ENCODE measurements at places on chromosomes 12 and 14. TPM values are rescaled to one million over a fixed set of nuclear protein-coding genes. Genes with fewer than 3 reads are reported as not detected.

DNA sequence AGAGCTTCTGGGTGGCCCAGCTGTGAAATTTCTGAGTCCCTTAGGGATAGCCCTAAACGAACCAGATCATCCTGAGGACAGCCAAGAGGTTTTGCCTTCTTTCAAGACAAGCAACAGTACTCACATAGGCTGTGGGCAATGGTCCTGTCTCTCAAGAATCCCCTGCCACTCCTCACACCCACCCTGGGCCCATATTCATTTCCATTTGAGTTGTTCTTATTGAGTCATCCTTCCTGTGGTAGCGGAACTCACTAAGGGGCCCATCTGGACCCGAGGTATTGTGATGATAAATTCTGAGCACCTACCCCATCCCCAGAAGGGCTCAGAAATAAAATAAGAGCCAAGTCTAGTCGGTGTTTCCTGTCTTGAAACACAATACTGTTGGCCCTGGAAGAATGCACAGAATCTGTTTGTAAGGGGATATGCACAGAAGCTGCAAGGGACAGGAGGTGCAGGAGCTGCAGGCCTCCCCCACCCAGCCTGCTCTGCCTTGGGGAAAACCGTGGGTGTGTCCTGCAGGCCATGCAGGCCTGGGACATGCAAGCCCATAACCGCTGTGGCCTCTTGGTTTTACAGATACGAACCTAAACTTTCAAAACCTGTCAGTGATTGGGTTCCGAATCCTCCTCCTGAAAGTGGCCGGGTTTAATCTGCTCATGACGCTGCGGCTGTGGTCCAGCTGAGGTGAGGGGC lies 38.9 kb downstream of the DAD1 start:
- DNase-seq = no peak

- DNase-seq = no peak
Observed at GRCh38 chr12:104598342-104599271, 141.9 kb downstream of the CHST11 start.

DNA sequence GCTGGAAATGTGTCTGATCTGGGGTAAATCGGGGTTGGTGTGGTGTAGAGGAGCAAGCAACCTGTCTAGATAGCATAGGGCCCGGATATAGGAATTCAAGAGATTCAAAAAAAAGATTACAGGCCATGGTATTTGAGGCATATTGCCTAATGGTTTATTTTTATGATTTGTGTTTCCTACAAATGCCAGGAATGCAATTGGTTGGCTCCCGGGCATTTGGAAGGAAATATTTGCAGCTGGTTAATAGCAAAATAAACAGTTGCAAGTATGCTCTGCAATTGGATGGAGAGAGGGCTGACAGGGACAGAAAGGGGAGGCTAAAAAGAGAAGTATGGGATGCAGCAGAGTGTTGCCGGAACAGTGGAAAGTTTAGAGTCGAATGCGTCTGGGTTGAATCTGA lies 315.6 kb upstream of the ATP2B1 start:
- peak; percentile 54 for DNase-seq

- DNase-seq = no peak
Observed at GRCh38 chr12:89919241-89919906, 210.7 kb upstream of the ATP2B1 start.

GRCh38 chr12:55143566-55143870 lies 17.3 kb downstream of the OR9K2 start:
- DNase-seq = no peak

GRCh38 chr12:50633955-50634354 lies 129.2 kb downstream of the DIP2B start:
- DNase-seq = no peak

DNA sequence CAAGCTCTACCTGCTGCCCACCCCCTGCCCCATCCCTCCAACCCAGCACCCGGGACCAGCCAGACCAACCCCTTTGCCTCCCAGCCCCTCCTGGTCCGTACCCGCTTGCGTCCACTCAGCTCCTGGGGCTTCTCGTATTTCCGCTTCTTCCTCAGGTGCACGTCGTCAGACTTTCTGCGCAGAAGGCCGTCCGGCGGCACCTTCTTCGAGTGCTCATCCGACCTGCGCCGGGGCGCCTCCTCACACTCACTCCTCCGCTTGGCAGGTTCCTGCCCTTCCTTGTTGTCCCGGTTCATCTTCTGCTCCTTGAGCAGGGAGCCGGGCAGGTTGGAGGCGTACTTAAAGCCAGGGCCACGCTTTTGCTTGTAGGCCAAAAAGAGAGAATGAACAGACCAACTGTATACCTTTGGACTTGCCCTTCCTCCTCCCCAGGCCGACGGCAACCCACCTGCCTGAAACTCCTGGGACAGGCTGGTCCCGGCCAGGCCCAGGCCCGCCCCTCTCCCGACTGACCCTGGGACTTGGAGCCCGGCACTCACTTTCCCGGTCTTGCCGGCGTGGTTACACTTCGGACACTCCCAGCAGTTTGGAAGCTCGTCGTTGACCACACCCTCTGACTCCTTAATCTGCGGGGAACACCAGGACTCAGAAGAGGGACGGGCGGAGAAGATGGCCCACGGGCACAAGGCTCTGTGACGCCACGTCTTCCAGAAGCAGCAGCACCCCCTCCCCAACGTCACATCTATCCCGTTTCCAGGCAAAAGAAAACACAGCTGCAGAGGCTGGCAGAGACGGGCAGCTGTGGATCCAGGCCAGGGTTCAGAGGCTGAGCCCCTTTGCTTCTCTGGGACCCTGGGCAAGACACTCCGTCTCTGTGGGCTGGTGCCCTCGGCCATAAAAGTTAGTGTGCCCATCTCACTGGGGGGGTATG lies 44.3 kb downstream of the RNF34 start:
- no peak for DNase-seq

GRCh38 chr14:100523843-100524169 lies 63.4 kb downstream of the BEGAIN start:
- no peak for DNase-seq

DNA sequence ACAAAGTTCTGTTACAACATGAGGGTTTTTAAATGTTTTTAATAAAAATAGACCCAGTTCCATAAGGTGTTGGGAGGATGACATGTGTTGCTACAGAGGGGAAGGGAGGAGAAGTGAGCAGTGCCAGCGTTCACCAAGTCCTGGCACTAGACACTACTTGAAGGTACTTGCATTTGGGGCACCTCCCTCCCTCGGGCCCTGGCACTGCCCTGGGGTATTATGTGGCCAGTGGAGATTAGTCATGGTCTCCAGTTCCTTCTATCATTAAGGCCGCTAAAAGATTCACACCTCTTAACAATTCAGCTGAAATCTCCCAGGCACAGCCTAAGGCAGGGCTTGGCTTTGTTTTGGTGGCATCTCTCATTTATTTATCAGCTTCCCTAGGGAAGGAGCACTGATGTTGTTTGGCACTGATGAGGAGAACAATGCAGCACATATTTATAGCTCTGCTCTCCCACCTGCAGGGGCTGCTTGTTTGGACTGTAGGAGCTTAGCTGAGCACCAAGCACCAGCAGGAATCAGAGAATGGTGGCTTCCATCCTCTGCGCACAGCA lies 155.5 kb upstream of the NTF3 start:
- DNase-seq = no peak

DNA sequence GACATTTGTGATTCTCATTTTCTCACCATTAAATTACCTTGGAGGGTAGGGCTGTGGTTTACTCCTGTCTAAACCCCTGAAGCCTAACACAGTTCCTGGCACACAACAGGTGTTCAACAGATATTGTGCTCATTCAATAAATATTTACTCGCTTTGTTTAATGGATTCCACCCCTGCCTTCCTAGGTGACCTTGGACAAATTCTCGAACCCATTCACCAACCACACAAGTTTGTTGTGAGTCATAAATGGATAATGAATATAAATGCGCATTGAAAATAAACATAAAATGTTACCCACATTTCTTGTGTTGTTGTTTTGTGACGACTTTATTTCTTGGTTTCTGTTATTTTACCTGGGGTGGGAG lies 362 bp upstream of the TSFM start:
- DNase-seq = no peak

- DNase-seq = peak; percentile 75
Observed at GRCh38 chr12:124771462-124772288, 92.0 kb downstream of the SCARB1 start.

GRCh38 chr14:78524766-78525165 lies 354.6 kb downstream of the NRXN3 start:
- no peak for DNase-seq

DNA sequence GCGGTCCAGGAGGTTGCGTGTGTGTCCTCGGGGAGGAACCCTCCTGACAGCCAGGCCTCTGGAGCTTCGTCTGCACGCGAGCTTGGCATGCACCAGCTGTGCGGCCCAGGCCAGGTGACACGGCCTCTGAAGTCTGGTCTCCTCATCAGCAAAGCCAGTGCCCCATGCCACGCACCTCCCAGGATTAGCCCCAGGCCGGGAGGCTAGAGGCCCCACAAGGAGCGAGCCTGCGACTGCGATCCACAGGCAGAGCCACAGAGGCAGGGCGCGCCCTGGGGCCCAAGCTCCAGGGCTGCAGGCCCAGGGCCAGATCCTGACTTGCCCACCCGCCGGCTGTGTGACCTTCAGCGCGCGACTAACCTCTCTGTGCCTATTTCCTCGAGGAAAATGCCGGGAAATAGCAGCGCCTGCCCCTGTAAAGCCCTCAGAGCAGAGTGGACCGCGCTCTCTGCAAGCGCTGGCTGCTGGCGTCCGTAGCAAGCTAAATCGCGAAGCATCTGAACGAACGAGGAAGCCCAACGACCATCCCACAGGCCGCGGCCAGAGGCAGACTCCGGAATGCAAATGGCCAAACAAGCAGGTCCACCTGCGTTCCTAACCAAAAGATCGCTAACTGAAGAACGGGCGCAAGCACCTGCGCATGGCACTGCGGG lies 492 bp upstream of the BTBD6 start:
- no peak for DNase-seq

DNA sequence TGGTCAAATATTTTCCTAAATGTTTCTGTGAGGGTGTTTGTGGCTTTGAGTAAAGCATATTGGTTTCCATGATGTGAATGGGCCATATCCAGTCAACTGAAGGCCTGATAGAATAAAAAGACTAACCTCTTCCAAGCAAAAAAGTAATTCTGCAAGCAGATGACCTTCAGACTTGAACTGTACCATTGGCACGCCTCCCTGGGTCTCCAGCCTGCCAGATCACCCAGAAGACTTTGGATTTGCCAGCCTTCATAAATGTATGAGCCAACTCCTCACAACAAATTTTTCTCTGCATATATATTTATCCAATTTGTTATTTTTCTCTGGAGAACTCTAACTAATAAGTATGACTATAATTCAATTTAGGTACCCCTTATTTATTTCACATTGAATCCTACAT lies 190.3 kb downstream of the KIF21A start:
- no peak for DNase-seq

- DNase-seq = no peak
Observed at GRCh38 chr12:47160316-47161244, 80.8 kb upstream of the AMIGO2 start.

DNA sequence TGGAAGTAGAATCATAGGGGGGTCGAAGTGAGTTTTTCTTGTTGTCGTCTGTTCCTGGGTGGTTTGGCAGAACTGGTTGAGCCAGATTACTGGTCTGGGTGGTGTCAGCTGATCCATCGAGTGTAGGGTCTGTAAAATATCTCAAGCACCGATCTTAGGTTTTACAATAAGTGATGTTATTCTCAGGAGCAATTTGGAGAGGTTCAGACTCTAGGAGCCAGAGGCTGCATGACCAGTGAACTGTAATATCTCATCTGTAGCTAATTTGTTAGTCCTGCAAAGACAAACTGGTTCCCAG lies 9.7 kb upstream of the SERPINA1 start:
- DNase-seq = peak; percentile 41

DNA sequence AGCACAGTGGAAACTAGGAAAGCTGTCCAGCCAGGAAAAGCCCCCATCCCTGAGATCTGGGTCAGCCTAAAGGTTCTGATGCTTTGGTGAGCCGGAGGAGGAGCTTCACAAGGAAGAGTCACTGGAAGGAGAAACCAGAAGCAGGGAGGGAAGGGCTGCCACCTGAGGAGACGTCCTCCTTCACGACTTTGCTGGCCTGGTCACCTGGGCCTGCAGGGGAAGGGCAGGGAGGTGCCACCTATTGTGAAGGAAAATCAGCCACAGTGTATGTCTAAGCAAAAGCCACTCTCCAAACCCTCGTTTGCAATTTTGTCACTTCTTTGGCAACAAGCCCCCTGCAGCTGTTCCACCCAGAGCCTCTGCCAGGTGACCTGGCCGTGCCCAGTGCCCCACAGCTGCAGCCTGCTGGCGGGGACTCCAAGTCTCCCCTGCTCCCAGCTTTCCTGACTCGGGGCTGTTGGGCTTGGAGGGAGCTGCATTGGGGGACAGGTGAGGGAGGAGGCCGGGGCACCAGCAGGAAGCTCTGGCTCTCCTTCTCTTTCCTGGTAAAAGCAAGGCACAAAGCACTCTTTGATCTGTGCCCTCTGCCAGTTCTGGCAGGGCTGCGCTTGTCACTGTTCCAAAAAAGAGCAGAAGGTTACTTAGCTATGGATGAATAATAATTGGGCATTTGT lies 120.9 kb upstream of the BCL2L14 start:
- no peak for DNase-seq

The USP44 gene
- total RNA-seq = 3.9 TPM

The FBXO34 gene
- 37.3 TPM for total RNA-seq

The PCED1B gene
- 6.5 TPM for total RNA-seq

The EVL gene
- total RNA-seq = 46.5 TPM
